ENCODE measurements at places on chromosomes 5 and 9. TPM values are rescaled to one million over a fixed set of nuclear protein-coding genes. Genes with fewer than 3 reads are reported as not detected.

FCN2 gene
- total RNA-seq, result not detected

TTC23L gene
- 0.74 TPM for total RNA-seq

PCDHGA4 gene
- not detected for total RNA-seq

SYK gene
- total RNA-seq, result 4.4 TPM

SV2C gene
- not detected for total RNA-seq

BAAT gene
- total RNA-seq, result not detected

ANKRD34B gene
- total RNA-seq, result 3.4 TPM

DNA sequence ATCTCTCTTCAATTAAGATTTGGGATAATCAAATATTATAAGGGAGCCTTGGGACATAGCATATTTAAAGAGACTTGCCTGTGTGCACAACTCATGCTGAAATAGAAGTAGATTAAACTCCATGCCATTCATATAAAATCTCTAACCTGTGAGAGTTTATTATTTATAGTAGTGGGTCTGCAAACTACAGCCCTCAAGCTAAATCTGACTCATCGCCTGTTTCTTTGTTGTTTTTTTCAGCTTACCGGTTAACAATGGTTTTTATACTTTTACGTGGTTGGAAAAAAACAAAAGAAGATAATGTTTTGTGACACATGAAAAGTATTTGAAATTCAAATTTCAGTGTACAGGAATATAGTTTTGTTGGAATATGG, 61.9 kb upstream of the GHR start:
- DNase-seq, result no peak

- no peak for DNase-seq
Observed at GRCh38 chr9:136312436-136312835, 8.5 kb upstream of the CCDC187 start.

- DNase-seq, result no peak
Observed at GRCh38 chr9:18788256-18788655, 244.8 kb downstream of the SAXO1 start.

DNA sequence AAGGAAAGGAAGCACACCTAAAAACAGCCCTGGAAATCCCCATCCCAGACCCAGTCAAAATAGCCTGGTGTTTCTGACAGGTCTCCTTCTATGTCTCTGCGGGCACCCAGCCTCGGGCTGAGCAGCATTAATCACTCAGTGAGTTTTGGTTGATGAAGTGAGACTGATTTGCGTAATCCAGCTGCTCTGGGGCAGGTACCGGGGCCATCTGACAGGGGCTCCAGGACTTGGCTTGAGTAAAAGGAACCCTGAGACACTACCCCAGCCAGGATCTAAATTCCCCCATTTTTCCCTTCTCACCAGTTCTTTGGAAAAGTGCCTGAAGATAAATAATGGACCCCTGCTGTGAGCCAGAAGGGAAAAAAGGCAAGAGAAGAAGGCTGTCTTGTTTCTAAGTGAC, 596 bp downstream of the SLC28A3 start:
- DNase-seq, result no peak

DNA sequence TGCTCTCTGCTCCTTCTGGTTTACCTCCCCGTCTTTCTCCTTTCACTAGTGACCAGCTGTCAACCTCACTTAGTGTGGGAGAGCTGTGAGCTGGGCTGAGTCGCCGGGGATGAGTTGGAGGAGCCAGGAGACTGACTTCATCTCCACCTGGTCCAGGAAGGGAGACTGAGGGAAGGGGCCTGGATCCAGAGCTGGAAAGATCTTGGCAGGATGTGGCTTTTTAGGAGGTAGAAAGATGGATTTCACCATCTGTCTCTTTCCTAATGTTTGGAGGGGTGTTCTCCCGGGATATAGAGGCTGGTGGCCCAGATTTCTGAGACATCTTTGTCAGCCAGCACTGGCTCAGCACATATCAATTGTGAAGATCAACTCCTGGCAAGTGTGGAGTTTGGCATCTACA, 37.1 kb upstream of the TNC start:
- no peak for DNase-seq

GRCh38 chr9:117720555-117720954, 16.4 kb downstream of the TLR4 start:
- DNase-seq, result no peak
